ENCODE measurements at places on chromosomes 2 and 18.

- DNase-seq: no peak
These were observed 2.0 kb downstream of the AGPS start for GRCh38 chr2:177394594-177394973.

GRCh38 chr2:46574457-46575355 is 95.3 kb downstream of the TMEM247 start:
- DNase-seq: no peak

DNA sequence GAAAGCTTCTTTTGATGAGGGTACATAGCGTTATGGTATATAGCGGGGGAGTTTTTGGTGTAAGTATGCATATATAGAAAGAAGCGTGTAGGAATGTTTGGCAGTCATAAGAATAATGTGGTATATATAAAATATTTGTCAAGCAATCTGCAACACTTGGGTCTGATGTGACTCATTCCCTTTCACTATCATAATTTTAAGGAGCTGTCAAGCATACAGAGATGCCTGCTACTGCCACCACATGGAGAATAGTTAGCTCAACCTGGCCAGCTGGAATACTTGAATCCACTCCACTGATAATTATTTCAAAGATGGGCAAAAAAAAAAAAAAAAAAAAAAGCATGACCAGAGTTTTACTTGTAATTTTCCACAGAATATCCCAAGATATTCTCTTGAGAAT is 559.8 kb upstream of the REG3G start:
- DNase-seq: no peak

DNA sequence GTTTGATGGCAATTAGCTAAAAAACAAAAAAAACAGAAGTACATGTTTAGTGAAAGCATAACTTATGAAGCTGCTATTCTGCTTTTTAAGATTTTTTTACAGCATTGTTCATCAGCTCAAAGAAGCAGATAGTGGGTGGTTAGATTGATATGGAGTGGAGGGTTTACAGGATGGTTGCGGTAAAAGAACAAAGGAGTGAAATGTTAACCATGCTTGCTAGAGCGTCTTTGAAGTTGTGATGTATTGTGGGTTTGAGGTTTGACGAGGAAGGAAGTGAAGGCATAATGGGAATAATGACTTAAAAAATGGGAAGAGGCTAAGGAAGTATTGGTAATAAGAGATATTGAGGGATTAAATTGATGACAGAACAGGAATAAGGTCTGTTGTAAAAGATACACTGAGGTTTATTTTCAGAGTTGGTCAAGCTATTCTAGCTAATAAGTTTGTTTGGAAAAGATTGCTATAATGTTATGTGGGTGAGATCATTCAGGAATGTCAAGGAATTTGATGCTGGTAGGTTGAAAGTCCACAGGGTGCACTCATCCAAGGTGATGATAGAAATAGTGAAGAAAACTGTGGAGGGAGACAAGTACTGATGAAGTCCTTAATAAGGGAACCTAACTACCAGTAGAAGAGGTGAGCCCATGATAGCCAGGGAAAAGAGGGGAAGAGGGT is 14.6 kb downstream of the SPOPL start:
- peak; percentile 54 for DNase-seq

DNA sequence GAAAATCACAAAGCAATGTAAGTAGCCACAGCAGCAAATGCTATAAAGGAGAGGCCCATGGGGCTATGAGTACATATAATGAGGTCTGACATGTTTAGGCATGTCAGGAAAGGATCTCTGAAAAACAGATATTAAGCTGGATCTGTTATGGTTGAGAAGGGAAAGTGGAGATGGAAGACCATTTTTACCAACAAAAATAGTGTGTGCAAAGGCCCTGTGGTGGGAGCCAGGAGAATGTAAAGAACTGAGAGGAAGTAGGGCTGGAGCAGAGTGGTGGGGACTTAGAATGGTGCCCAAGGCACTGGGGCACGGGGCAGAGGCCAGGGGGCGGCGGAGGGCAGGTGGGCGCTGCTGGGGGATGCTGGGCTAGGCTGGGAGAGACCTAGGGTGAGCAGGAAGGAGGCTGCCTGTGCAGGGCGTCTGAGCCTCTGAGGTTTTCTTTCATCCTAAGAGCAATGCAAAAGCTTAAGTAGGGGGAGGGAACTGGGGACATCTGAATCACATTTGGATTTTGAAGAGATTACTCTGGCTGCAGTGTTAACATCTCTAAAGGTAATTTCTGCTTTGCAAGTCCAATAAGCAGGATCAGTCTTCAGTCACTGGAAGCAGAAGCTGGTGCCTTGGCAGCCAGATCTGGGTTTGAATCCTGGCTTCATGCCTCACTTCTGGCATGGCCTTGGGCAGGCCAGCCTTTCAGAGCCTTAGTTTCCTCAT is 4.9 kb upstream of the AGFG1 start:
- DNase-seq: no peak

All from amniotic epithelial cell (primary cell).